B cell (primary cell): ENCODE measurements at places on chromosomes 7 and 10. TPM values are rescaled to one million over a fixed set of nuclear protein-coding genes. Genes with fewer than 3 reads are reported as not detected.
A peak's percentile ranks its signal among the peaks of the same experiment; 100 is the strongest.

GOLGA7B gene
- 0.01 and 0.19 TPM in 2 replicates for polyA plus RNA-seq

ELAPOR2 gene
- polyA plus RNA-seq = 7.0 and 11.3 TPM in 2 replicates

ABCA13 gene
- not detected in 2 replicates for polyA plus RNA-seq

ODAD2 gene
- not detected in 2 replicates for polyA plus RNA-seq

PLEKHS1 gene
- polyA plus RNA-seq = 0.06 and 0.09 TPM in 2 replicates

FKBP14 gene
- polyA plus RNA-seq = 2.8 and 4.1 TPM in 2 replicates

C10orf95 gene
- 0.36 and 0.63 TPM in 2 replicates for polyA plus RNA-seq

MRPS33 gene
- polyA plus RNA-seq = 8.2 and 9.1 TPM in 2 replicates

EN2 gene
- not detected in 2 replicates for polyA plus RNA-seq

TEX47 gene
- not detected in 2 replicates for polyA plus RNA-seq

PRKG1 gene
- not detected in 2 replicates for polyA plus RNA-seq

- DNase-seq = peak; percentile 9
These were observed 904 bp downstream of the R3HCC1L start for GRCh38 chr10:98135222-98135899.

- no peak for DNase-seq
These were observed 45.5 kb downstream of the CAMK2B start for GRCh38 chr7:44279731-44280505.

DNA sequence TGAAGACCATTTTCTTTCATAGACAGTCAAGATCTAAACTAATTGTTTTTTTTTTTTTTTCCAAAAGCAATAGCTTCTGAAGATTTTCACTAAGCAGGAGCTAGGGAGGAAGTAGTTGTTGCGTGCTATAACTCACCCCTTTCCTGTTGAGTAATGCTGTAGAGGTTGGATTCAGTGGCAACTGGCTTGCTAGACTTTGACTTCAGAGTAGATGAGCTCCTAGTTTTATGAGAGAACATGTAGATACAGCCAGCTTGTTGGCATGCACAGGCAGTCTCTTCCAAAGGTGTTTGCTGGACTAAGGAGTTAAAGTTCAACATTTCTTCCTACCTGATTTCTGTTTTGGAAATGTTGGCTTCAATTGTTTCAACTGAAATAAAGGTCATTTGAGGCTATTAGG is 66.2 kb upstream of the MXI1 start:
- no peak for DNase-seq

GRCh38 chr7:143512488-143513340 is 35.0 kb downstream of the TAS2R41 start:
- no peak for DNase-seq

DNA sequence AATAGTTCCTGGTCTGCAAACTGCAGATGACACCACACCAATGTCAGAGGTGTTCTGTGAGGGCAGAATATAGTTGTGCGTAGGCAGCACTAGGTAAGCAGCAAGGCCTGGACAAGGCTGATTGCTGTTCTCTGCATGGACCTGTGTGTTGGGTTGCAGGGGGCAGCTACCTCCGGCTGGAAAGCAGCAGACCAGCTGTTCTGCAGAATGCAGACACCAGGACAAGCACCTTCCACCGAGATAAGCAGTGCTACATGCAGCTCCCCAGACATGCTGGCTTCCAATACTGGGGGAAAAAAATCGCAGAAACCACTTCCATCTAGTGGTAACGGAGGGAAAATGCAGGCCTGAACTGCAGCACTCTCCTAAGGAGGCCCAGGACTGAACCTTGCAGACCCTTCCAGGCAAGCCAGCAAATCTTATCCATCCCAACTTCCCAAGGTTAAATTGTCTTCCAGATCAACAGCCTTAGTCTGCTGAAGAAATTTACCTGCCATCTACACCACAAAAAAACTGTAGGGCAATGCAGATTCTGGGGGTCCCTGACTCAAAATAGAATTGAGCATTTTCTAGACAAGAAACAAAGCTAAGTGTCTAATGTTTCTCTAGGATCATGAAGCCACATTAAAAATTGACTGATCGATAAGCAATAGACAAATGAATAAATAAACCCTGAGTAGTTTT is 50.5 kb upstream of the COBL start:
- no peak for DNase-seq

- no peak for DNase-seq
These were observed 17.9 kb upstream of the FFAR4 start for GRCh38 chr10:93548376-93549071.

GRCh38 chr10:124045801-124046355 is 47.5 kb downstream of the CHST15 start:
- DNase-seq = peak; percentile 59

DNA sequence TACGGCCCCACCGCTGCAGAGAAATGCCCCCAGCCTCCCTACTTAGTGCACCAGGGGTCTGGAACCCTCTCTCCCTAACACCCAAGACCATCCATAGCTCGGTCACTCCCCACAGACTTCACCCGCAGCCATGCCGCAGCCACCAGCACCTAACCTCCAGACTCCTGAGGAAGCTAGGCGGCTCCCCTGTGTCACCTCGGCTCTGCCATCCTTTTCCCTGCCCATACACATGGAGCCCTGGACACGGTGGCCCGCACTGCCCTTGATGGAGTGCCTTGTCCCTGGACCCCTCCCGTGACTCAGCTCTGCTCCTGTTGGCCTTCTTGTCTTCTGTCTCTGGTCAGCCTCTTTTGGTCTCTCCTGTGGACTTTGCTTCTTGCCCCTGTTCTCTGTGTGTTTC is 107.5 kb downstream of the INSYN2A start:
- no peak for DNase-seq

DNA sequence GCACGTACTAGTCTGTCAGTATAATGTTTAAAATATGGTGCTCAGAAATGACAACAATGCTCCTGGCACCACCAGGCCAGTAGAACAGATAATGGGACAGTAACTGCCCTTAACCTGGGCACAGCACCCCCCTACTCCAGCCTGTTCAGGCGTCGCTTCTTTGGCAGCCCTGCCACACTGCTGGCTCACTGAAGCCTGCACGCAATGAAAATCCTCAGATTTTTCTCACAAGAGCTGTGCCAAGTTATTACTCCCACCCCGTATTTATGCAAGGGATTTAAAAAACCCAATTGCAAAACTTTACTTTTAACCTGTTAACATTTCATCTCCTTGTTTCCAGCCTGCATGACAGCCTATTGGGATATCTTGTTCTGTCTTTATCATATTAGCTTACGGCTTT is 56.6 kb upstream of the LAMB1 start:
- no peak for DNase-seq

DNA sequence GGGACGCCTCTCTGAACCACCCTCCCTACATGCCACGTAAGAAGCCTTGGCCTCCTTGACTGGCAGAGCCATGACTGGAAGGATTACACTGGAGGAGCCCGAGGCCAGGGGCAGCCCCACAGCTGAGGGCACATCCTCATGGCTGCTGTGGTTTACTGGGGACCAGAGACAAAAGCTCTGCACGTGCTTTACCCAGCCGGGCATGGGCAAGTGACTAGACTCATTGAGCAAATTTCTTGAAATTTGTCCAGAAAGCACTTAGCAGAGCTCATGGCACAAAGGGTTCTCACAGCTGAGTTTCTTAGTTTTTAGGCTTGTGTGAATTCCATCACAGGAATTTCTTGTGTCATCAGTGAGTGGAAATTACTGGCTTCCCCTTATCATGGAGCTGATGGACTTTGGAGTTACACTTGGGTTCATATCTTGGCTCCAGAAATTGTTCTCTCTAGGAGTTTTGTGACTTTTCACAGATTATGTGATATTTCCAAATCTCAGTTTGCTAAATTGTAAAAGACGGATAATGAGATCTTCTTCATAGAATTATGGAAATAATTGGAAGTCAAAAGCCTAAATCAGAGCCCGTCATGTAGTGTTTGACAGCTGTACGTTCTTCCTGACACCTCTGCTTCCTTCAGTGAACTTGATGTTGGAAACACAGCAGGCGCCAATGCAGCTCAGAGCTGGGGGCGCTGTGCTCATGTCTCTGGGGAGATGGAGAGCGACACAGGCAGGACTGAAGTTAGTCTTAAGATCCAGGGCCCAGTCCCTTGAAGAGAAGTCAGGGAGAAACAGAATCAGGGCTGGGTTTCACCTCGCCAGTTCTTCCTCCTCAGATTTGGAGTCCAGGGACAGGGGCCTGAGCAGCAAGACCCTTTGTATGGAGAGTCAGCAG is 47.7 kb upstream of the MGAM2 start:
- DNase-seq = no peak

DNA sequence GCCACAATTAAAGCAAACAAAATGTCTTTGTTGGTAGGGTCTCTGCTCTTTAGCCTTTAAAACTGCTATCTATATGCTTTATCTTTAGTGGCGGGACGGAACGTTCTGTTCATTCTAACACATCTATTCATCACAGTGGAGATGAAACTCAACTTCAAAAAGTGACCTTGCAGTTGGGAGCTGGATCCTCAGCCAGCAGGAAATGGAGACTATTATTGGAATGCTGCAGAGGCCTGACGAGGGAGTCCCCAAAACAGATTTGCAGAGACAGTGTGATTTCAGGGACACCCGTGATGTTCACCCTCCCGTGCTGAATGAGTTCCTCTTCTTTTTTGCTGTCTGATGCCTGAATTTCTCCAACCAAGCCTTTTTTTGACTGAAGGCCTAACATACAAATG is 306.0 kb upstream of the SHH start:
- DNase-seq = no peak

GRCh38 chr7:53110425-53110824 is 75.0 kb downstream of the POM121L12 start:
- no peak for DNase-seq

- DNase-seq = no peak
These were observed 106.8 kb downstream of the WNT2 start for GRCh38 chr7:117216010-117216409.
